ENCODE measurements at places on chromosomes 3 and 15.

- DNase-seq: no peak
These were observed 70.3 kb upstream of the GALNT15 start for GRCh38 chr3:16104156-16104555.

- no peak for DNase-seq
These were observed 6.3 kb upstream of the PXK start for GRCh38 chr3:58326267-58326900.

DNA sequence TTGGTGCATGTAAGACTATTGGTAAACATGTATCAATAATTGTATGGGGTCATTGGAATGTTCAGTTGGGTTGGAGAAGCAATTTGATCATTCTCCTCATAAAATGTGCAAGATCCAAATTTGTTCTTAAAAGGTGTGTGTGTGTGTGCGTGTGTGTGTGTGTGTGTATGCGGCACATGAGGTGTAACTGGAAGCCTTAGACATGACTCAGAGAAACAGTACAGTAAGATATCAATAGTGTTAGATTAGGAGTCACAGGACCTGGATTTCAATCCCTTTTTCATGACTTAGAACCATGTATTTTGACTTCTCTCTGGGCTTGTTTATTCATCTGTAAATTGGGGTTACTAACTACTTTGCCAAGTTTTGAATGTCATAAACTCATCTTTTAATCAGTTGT lies 38.3 kb downstream of the RSRC1 start:
- DNase-seq: no peak

DNA sequence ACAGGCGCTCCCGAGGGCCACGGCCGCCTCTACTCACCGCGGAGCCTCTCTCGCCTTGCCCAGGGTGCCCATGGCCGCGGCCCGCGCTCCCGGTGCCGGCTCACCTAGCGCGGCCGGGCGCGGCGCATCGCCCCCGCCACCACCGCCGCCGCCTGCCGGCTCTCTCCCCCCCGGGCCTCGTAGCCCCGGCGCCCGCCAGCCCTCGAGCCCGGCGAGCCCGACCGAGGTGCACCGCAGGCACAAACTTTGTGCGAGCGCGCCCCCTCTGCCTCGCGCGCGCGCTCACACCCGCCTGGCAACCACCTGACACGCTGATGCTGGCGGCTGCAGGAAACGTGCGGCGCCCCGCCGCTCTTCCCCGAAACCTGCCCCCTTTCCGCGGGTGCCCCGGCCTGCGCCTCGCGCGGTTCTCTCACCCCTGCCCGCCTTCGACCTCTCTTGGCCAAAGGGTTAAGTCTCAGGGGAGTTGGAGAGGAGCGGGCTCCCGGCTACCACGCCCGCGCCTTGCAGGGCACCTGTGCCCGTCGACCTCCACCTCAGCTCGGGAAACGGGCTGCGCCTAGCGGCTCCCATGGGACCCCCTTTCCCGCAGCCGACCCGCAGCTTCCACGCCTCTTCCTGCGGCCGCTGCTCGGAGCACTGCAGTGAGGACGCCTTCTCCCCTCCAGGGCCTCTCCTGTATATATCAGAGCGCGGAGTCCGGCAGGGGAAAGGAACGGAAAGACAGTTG lies at the start of gene RASGRP1:
Gene RASGRP1 (minus strand): TSS at position 258 of the 730 bp plus-strand sequence. CDS start 186 bp downstream, at position 72.
- peak; percentile 60 for DNase-seq

DNA sequence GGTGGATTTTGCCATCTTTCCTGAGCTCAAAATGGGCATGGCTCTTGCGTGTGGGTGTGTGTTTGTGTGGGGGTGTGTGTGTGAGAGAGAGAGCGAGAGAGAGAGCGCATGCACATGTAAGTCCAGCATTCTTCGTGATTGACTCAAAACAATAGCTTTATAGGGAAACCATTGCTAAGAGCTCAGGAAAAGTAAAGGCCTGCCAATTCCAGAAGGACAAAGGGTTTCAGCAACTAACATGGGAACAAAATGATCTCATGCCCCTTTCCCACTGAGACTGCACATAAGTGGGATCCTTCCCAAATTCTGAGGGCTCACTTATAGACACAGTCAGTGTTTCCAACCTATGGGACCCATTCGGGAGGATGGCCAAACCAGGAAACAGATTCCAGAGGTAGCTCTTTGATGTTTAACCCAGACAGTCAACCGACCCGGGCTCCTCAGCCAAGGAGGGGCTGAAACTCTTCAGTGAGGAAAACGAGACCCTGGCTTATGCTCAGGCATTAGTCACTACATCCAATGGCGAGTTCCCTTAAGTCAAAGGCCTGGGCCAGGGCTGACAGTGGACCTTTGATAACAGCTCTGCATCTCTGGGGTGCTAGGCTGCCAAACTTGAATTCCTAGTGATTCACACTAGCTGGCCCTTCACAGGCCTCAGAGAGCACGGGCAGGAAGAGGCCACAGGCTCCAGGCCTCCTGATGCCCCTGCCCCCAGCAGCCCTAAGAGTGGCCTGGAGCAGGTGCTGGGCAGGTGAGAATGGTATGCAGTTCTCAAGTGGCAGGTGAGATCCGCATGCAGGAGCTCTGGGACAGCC lies 305.0 kb upstream of the C2CD4B start:
- DNase-seq: no peak

- no peak for DNase-seq
These were observed 179.9 kb downstream of the FAM43A start for GRCh38 chr3:194865615-194866014.

DNA sequence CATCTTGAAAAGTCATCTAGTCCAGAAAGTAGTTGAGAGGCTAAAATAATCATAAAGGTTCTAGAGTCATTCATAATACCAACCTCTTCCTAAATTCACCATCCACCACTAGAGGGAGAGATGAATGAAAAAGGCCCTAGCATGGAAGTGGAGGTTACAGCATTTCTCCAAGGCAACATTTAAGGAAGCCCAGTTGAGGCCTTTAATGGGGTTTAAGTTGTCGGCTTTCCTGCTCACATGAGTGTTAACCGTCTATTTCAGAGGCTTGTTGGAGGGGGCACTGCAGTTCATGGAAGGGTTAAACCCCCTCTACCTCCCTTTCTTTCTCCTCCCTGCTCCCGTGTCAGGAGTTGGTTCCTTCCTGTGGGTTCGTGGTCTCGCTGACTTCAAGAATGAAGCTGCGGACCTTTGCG lies 3.8 kb upstream of the SLCO3A1 start:
- no peak for DNase-seq

DNA sequence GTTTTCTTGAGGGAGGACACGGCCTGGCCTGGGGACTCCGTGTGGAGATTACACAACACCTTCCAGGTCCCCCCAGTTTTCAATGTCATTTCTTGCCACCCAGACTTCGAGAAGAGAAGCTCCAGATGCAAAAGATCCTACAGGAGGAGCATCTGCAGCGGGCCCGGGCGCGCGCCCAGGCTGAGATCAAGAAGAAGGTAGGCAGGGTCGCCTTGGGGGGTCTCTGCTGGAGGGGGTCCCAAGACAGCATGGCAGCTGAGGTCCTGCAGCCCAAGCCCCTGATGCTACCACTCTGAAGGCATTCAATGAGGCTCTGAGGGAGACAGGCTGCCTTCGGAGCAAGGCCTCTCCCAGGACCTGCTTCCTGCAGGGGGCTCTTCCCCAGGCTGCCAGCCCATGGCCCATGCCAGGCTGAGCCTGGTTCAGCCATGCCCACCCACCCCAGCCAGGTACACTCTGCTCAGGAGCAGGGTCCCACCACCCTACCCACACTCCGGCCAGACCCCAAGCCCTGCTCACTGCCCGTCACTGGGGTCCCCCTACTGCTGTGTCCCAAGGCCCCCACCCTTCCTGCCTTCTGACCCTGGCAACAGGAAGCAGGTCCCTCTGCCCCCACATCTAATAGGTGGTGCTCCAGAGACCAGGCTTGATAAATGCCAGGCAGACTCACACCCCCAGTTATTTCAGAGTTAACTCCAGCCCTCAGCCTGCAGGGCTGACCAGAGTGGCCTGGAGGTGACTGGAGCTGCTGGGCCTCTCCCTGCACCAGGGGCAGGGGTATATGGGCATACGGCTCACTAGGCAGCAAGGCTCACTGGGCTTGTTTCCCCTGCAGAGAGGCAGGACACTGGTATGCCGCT lies 40.0 kb downstream of the ZXDC start:
- no peak for DNase-seq

- no peak for DNase-seq
These were observed 1218.0 kb downstream of the NSUN3 start for GRCh38 chr3:95280711-95281352.

GRCh38 chr3:30319713-30320112 lies 286.7 kb upstream of the TGFBR2 start:
- DNase-seq: no peak

GRCh38 chr3:188294823-188295487 lies 141.0 kb downstream of the LPP start:
- no peak for DNase-seq

- DNase-seq: no peak
These were observed 97.7 kb downstream of the RPL39L start for GRCh38 chr3:187041362-187042307.

GRCh38 chr15:64687688-64688087 lies 87.7 kb downstream of the RBPMS2 start:
- DNase-seq: no peak

- DNase-seq: no peak
These were observed 40.9 kb upstream of the PCSK6 start for GRCh38 chr15:101530224-101530958.

GRCh38 chr3:187623285-187623814 lies 46.8 kb downstream of the SST start:
- DNase-seq: no peak

DNA sequence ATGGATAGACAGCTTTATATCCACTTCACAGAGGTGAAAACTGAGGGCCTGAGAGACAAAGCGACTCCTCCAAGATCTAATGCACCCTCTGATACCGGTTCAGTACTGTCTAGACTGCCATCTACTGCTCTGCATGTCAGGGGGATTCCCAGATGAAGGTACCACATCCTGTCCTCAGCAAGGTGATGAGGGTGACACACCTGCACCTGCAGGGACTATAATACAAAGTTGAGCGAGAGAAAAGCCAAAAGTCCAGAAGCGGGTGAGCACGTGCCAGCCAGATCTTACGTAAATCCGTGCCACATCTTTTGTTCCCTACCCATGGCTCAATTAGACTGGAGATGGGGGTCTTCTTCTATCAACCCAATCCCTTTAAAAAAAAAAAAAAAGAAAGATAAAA lies 32.4 kb upstream of the HES1 start:
- no peak for DNase-seq
